ENCODE measurements at places on chromosomes 12 and 14.

DNA sequence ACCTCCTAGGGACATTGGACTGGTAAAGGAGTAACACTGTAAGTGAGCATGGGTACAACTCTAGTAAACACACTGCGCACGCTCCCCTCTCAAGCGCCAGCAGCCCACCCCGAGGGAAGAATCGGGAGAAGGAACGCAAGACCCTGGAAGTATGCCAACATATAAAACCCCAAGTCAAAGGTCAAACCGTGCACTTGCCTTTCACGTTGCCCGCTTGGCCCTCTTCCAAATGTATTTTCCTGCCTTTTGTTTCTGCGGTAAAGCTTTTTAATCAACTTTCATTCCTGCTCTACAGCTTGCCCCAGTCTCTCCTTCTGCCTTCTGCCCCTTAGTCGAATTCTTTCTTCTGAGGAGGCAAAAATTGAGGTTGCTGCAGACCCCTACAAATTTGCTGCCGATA, 17.6 kb upstream of the CHST11 start:
- DNase-seq = no peak

GRCh38 chr14:60189923-60190840, 25.0 kb upstream of the DHRS7 start:
- DNase-seq = no peak

GRCh38 chr12:91965781-91966180, 179.9 kb downstream of the BTG1 start:
- DNase-seq = no peak

- DNase-seq = peak; percentile 47
Measured at GRCh38 chr12:80763874-80764273, 47.2 kb downstream of the MYF5 start.

DNA sequence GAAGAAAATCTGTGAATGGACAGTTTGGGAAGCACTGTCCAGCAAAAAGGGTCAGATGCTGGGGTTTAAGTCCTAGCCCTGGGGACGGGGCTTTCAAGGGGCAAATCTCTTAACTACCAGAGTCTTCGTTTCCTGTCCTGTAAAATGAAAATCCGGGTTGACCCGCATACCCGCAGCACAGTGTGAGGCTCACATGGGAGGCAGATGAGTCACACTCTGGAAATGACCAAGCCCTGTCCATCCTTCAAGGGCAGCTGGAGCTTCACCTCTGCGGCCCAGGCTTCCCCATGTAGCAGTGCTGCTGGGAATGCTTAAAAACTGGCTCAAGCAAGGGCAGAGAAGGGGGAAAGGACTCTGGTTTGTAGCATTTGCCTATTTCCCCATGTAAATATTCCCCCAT, 19.0 kb downstream of the FAM181A start:
- no peak for DNase-seq

DNA sequence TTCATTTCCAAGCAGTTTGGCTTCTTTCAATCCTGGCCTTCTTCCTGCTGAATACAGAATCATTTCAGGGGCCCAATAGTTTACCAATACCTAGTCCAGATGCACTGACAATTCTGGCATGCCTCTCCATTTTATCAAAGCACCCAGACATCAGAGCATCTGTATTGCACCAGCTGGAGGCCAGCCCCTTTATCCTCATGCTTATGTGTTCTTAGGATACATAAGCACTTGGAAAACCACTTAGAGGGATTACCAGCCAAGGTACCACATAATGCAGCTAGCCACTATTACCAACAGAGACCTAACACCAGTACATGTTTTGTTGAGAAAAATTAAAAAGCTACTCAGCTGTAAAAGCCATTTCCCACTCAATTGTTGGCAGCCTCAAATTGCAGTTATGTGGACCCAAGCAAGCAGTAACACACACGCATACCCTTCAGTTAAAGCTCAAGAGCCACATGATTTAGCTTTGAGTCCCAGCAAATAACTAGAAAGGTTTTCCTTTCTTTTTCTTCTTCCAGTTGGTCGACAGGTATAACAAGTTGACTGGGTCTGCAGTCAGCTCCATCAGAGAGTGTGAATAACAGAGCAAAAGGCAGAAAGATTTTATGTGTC, 263.8 kb downstream of the DIO2 start:
- no peak for DNase-seq

DNA sequence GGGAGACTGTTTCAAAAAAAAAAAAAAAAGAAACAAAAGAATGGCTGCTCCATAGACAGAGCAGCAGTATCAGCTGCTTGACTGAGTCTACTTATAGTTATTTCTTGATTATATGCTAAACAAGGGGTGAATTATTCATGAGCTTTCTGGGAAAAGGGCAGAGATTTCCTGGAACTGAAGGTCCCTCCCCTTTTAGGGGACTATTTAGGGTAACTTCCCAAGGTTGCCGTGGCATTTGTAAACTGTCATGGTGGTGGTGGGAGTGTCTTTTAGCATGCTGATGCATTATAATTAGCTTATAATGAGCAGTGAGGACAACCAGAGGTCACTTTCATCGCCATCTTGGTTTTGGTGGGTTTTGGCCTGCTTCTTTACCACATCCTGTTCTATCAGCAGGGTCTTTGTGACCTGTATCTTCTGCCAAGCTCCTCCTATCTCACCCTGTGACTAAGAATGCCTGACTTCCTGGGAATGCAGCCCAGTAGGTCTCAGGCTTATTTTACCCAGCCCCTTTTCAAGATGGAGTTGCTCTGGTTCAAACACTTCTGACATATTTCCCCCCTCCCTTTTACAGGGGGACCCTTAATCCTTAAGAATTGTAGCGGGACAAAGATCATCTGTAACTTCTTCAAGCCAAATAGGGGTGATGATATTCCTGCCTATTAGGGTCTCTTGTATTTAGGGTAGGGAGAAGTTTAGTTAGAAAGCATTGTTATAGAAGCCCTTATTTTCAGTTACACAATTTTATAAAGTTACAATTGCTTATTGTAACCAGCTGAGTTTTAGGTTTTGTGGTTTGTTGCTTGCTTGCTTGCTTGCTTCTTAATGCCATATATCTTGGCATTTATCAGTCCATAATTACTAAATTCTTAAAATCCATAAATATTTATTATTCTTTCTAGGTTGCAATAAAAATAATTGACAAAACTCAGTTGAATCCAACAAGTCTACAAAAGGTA, 42.5 kb downstream of the MARK3 start:
- peak; percentile 57 for DNase-seq

GRCh38 chr14:96989306-96989705, 192.1 kb downstream of the VRK1 start:
- no peak for DNase-seq

GRCh38 chr14:42687421-42687820, 1080.7 kb downstream of the LRFN5 start:
- no peak for DNase-seq

GRCh38 chr12:26212988-26213387, 17.6 kb downstream of the SSPN start:
- no peak for DNase-seq
